ENCODE measurements at places on chromosomes 6 and 20.

GRCh38 chr6:29723666-29724588 lies 693 bp downstream of the HLA-F start:
- peak; percentile 66 for DNase-seq

- DNase-seq = no peak
Observed at GRCh38 chr6:2831392-2831791, 10.3 kb downstream of the SERPINB1 start.

- no peak for DNase-seq
Observed at GRCh38 chr6:168040856-168041496, 38.0 kb downstream of the FRMD1 start.

- no peak for DNase-seq
Observed at GRCh38 chr6:5749651-5750215, 257.0 kb downstream of the NRN1 start.

DNA sequence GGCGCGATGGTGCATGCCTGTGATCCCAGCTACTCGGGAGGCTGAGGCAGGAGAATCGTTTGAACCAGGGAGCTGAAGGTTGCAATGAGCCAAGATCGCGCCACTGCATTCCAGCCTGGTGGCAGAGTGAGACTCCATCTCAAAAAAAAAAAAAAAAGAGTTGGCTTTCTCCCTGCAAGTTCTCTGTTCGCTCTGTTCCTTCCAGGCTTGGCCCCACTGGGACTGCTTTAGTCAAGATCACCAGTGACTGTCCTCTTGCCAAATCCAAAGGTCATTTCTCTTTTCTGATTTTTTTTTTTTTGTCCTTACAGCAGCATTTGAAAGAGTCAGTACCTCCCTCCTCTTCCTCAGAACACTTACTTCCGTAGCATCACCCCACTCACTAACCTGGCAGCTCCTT lies 10.8 kb upstream of the GNRH2 start:
- DNase-seq = no peak

DNA sequence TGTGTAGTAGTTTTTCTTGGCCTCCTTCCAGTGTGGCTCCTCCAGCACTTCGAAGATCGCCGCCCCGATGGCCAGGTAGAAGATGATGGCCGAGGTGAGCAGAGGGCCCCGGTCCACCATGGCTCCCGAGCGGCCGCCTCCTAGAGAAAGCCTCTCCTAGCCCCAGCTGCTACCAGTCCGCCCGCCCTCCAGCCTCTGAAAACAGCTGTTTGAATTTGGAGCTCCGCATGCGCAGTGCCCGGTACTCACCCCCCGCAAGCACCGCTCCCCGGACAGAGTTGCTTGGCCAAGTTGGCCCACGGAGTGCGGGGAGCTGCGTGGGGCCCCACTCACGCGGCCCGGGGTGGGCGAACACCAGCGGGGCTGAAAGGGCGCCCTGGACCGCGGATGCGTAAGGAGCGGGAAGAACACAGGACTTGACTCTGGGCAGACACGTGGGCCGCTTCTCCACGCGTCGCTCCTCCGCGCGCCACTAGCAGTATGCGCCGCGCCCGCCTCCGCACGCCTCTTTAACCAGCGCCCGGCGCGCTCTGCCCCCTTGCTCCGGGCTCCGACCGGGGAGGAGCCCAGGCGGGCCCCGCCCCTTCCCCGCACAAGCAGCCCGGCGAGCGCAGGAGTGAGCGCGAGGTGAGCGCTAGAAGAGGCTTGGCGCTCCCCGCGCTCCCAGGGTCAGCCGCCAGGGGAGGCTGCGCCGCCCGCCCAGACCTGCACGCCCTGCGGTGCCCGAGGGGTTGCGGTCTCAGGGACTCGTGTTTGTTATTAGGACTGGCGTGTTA lies at the start of gene KCNK5:
Gene KCNK5, minus strand, starts transcription at position 484 of the 776 bp plus-strand sequence. Its CDS starts 364 bp downstream, at position 120.
- peak; percentile 25 for DNase-seq

DNA sequence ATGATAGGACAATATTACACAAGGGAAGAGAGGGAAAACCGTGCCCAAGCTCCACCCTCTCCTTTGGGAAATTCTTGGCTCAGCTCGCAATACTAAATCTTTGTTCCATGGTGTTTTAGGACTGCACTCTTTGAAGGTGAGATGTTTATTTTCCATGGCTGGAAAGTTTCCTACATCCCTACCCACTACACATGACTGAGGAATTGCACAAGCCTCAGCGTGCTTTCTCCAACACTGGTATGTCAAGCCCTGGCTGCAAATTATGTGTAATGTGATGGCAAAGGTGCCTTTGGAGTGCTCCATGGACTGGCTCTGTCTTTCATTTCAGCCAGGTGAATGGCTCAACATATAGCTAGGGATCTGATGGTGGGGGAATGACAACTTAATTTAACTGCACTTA lies 134.3 kb downstream of the ISM1 start:
- no peak for DNase-seq

- no peak for DNase-seq
Observed at GRCh38 chr6:3336859-3337515, 78.2 kb downstream of the PSMG4 start.

DNA sequence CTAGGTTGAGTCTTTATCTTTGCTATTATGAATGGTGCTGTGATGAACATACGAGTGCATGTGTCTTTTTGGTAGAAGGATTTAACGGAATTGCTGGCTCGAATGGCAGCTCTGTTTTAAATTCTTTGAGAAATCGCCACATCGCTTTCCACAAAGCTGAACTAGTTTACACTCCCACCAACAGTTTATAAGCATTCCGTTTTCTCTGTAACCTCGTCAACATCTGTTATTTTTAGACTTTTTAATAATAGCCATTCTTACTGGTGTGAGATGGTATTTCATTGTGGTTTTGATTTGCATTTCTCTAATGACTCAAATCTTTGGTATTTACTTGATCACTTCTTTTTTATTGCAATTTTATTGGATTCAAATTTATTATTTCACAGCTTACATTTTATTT lies 117.4 kb upstream of the HDGFL1 start:
- DNase-seq = no peak

GRCh38 chr6:31734821-31735406 lies 1.4 kb downstream of the CLIC1 start:
- peak; percentile 26 for DNase-seq

- no peak for DNase-seq
Observed at GRCh38 chr6:167736486-167737204, 90.1 kb upstream of the AFDN start.

Measured in stimulated activated CD4-positive, alpha-beta T cell treated with anti-CD3 and anti-CD28 coated beads, TNF-alpha, amount 100 ng/mL, for 1 hour (primary cell).